ENCODE measurements at places on chromosomes 1 and 21.

- no peak for DNase-seq
Observed at GRCh38 chr1:29365906-29366670, 129.8 kb downstream of the PTPRU start.

DNA sequence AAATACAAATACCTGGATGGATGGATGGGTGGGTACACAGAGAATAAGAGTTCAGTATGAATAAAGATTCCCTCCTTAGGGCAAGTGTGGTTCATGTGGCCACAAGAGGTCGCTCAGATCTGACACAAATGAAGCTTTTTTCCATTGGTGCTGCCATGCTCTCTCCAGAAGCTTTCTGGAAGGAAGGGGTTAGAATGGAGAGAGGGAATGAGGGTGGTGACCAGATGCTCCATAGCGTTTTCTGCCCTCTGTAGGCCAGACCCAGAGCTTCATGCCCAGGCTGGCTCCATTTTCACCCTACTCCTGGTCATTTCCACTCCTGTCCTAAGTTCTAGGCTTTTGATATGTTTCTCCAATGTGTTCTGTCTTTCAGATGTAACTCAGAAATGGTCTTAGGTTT, 3.3 kb upstream of the FCRL6 start:
- peak; percentile 18 for DNase-seq

DNA sequence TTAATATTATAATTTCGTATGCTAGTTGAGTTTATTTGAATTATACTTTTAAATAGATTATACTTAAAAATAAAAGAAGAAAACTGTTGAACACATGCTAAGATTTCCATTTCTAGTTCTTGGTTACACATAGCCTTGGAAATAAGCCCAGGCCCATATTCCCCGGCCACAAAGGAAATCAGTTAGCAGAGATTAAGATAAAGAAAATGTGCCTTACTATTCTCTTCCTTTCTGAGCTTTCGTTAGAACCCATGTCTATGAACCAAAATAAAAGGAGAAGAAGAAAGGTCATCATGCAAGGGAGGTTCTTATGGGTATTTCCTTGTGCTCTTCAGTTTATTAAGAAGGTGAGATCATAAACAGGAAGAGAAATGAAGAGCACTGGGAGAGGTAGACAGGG, 32.3 kb upstream of the CRP start:
- DNase-seq: no peak

DNA sequence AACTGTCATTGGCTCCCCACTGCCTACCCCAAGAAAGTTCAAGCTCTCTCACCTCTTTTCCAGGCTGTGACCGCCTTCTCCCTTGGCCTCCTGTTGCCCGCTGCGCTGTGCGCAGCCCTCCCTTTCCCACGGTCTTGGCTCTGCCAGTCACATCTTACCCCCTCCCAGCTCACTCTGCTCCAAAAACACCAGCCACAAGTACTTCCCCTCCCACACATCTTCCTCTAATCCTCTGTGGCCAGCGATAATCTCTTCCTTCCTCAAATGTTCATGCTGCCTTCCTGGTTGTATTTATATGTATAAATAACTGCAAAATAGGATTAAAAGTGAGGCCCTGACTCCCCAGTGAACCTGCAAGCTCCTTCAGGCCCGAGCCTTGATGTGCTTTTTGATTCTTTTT, 81.8 kb downstream of the AJAP1 start:
- no peak for DNase-seq

- peak; percentile 57 for DNase-seq
Observed at GRCh38 chr21:38355992-38356781, 99.4 kb downstream of the KCNJ15 start.

GRCh38 chr1:26827663-26828062, 1.2 kb downstream of the ZDHHC18 start:
- no peak for DNase-seq

- DNase-seq: no peak
Observed at GRCh38 chr1:15708486-15709137, 24.5 kb downstream of the PLEKHM2 start.

DNA sequence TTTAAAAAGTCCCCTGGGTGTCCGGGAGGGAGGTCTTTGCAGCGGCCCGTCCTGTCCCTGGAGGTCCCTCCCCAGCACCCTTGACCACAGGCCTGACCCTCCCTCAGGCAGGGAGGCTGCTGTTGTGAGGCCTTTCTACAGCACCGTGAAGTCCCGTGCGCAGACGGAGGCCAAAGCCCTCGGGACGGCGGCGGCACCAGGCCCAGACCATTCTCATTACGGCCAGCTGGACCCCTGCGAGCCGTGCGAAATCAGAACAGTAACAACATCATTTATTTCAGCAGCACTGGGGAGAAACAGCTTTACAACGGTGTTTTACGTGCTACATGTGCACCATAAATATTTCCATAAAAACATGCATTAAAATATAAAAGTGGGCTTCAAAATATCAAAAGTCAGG, 101.4 kb upstream of the ACTRT2 start:
- DNase-seq: no peak

GRCh38 chr21:34528131-34528561, 16.1 kb upstream of the KCNE1 start:
- DNase-seq: no peak

GRCh38 chr1:202152399-202152798, 7.9 kb upstream of the ARL8A start:
- DNase-seq: no peak

- no peak for DNase-seq
Observed at GRCh38 chr21:40187946-40188654, 320.9 kb downstream of the PCP4 start.

- no peak for DNase-seq
Observed at GRCh38 chr1:23727362-23727811, 15.9 kb upstream of the ELOA start.

DNA sequence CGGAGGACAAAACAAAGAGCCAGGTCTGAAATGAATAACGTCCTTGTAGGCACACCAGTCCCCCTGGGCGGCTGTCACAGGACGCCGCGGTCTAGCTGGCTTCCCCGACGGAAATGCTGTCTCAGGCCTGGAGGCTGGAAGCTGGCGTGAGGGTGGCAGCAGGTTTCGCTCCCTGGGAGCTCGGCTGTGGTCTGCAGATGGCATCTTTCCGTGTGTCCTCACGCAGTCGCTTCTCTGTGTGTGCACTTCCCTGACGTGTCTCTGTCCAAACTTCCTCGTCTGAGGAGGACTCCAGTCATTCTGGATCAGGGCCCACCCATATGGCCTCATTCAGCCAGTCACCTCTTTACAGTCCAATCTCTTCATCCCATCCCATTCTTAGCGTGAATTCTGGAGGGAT, 14.2 kb downstream of the TNFRSF14 start:
- DNase-seq: no peak

GRCh38 chr1:175845985-175846384, 102.6 kb upstream of the TNR start:
- no peak for DNase-seq

- no peak for DNase-seq
Observed at GRCh38 chr1:175632667-175633066, 110.7 kb downstream of the TNR start.

- no peak for DNase-seq
Observed at GRCh38 chr1:74674278-74675048, 871 bp upstream of the ERICH3 start.

DNA sequence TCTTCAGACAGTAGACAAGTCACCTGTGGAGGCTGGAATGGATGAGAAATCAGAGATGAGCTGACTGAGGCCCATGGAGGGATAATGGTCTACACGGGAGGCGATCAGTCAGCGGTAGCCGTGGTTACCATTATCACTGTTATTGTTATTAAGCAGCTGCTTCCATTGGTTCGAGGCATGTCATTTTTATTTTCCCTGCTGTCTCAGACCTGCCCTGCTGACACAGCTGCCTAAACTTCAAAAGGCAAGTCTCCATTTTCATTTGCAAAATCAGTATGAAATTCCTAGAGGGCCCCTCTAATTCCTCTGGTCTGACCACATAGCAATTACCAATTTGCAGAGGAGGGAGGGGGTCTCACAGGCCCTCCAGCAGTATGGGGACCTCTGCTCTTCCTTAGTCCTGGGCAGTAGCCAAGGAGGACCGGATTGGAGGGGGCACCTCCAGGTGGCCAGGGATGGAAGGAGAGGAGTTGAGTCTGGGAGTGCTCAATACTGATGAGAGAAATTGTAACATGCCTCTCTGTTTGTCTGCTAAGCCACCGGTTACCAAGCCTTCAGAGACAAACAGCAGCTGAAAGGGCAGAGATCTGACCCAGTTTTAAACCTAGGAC, 184.2 kb downstream of the TRABD2B start:
- DNase-seq: no peak

DNA sequence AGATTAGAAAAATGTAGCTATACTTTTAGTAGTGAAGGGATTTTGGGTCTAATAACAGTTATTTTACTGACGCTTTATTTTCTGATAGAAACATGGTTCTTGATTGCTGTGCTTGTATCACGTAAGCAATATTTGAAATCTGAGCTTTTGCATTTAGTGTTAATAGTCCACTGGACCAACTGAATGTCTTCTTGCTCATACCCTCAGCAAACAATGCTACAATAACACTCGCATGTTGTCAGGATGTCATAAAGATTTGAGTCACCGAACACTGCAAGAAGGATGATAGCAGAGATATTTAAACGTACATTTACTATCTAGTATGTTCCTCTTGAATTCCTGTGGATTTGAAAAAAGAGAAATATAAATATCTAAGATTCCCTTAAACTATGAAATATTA, 7.5 kb downstream of the DYRK1A start:
- no peak for DNase-seq

DNA sequence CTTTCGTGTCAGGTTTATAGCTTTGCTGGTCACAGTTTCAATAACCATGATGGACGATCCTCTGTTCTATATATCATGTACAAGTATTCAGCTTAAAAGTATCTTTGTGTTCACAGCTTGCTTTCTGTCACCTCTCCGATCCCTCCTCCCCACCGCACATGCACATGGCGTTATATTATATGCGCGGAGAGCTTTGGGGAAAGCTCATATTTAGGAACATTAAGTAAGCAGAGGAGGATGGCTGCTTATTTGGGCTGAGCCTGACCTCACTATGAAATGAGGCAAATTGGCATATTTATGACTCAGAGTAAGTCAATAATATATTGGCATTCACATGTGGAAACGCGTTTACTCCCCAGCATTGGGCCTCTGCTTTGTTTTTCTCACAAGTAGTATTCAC, 360.5 kb downstream of the HLX start:
- no peak for DNase-seq

DNA sequence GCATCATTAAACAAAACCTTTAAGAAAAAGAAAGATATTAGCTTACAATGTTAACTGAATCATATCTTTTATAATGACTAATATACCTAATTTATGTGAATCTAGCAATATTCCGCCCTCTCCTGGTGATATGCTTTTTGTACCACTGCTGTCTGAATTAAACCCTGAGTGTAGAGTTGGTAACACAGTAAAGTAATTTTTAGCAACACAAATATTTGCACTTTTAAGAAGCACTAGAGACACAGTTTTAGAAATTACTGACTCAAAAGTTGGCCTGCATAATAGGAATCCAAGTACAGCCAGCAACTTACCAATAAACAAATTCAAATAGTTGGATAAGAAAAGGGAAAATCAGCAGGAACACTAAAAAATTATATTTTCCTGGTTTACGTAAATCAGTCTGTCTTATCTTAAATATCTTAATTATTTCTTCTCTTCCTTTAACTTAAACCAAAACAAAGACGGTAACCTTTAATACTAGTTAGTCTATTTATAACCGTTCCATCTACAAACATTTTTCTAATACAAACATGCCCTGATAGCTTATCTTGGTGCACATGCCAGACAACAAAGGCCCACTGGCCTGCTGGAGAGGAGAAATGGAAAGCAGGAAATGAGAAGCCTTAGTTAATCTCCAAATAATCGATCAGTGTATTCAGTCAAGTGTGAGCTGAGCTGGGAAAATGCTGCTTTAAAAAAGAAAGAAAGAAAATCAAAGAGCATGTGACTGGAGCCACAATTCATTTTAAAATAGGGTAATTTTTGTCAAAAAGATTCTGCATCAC, 246.0 kb downstream of the RERE start:
- no peak for DNase-seq

- no peak for DNase-seq
Observed at GRCh38 chr1:8574985-8575384, 242.5 kb downstream of the RERE start.

- no peak for DNase-seq
Observed at GRCh38 chr1:12763479-12763878, 10.1 kb upstream of the PRAMEF12 start.

GRCh38 chr1:100009458-100009857, 39.7 kb downstream of the SLC35A3 start:
- no peak for DNase-seq

GRCh38 chr1:228011721-228012311, 5.0 kb downstream of the WNT3A start:
- DNase-seq: no peak

DNA sequence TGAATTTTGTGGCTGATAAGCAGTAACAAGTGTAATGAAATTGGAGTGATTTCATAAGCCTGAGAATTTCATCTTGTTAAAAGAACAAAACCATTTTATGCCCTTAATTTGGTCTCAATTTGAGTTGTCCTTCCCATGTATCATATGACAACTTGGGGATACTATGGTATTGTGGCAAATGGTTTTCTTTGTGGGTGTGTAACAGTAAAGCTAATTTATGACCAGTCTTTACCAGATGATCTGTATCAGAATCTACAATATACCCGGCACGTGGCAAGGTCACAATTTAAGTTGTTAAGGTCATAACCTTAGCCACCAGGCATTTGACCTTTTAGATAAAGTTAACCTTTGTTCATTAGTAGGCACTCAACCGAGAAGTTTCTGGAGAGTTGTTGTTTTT, 9.1 kb downstream of the NFIA start:
- no peak for DNase-seq

DNA sequence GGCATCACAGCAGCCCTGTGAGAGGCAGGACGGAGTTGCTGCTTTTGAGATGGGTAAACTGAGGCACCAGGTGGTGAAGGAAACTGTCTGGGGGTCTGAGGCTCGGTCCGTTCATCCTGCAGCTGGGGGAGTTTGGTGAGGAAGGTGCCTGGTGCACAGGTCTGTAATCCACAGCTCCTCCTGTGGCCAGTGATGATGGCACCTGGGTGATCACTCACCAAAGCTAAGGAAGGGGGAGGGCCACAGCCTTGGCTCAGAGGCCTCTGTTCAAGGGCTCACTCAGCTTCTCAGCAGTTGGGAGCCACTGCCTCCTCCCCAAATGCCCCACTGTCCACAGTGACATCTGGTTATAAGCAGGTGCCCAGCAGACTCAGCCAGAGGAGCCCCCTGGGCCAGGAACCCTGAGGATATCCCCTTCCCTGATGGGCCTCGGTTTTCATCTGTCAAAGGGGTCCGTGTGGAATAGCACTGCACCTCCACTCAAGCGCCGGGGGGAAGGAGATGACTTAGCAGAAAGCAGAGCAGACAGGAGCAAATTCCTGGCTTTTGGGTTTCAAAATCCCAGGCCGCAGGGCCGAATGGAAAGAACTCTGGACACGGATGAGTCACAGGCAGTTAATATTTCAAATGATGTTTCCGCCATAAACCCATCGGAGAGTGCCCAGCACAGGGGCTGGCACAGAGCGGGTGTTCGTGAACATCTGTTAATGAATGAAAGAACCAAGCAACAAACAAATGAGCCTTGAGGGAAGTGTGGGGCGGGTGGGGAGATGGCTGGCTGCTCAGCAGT, 82.8 kb downstream of the DMRTB1 start:
- no peak for DNase-seq
